Left ventricle myocardium inferior (tissue), 1 donor: ENCODE measurements at places on chromosomes 16 and 17. TPM values are rescaled to one million over a fixed set of nuclear protein-coding genes. Genes with fewer than 3 reads are reported as not detected.

DNA sequence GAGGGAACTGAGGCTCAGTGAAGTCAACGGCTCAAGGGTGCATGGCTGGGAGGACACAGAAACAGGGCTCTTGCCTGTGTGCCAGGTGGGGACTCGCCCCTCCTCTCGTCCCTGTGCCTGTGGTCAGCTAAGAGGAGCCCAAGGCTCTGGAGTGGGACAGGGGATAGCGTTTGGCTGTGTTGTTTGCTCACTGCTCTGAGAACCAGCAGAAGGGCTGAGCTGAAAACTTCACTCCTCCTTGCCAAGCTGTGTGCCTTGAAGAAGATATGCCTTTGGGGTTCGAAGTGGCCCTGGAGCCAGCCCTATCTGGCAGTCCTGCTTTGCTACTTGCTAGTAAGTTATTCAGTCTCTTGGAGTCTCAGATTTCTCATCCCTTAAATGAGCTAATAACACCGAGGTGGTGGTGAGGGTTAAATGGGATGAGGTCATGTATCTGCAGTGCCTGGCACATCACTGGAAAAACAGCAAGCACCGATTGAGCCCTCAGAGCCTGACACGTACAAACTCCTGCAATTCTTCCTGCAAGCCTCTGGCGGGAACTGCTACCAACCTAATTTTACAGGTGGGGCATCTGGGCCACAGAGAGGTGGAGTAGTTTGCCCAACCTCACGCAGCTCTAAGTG lies 17.7 kb downstream of the FOXL1 start:
- no peak overlapping the region for H3K4me3 ChIP-seq
- no peaks in the 10 kb centered on the region for H3K4me1 ChIP-seq
- no peak for DNase-seq
- H3K36me3 ChIP-seq: no peaks in the 10 kb centered on the region
- H3K27me3 ChIP-seq: peaks cover 89% of the 10 kb centered on the region
- no peak overlapping the region for H3K27ac ChIP-seq

DNA sequence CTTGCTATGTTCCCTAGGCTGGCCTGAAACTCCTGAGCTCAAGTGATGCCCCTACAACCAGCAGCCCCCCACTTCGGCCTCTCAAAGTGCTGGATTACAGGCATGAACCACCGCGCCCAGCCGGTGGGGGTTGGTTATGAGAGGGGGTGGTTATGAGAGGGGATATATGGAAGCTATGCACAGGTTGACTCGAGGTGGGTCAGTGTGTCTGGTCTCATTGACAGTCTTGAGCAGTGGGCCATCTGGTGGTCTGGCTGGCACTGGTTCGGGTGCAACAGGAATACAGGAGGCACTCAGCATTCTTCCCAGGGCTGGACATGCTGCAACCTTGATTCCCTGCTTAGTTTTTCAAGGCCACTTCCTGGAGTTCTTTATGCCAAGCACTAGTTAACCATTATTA lies 5.6 kb upstream of the STX1B start:
- no peak overlapping the region for H3K4me3 ChIP-seq
- peaks cover 58% of the 10 kb centered on the region for H3K27me3 ChIP-seq
- DNase-seq: no peak
- no peaks in the 10 kb centered on the region for H3K36me3 ChIP-seq

DNA sequence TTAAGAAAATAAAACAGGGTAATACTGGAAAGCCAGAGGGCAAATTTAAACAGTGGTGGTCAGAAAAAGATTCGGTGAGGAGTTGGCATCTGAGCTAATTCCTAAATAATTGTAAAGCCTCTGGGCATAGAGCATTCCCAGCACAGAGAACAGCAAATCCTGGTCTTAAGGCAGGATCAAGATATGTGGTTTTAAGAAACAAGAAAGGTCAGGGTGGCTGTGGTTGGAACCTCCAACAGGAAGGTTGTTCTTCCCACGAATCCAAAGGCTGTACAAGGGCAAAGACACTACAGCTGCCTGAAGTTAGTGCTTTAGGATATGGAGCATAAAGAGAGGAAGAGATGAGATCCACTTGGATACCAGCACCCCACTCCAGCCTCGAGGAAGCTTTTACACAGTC lies 114.6 kb downstream of the ZNF18 start:
- no peaks in the 10 kb centered on the region for H3K4me1 ChIP-seq
- no peak overlapping the region for H3K4me3 ChIP-seq
- H3K27me3 ChIP-seq: no peaks in the 10 kb centered on the region
- no peaks in the 10 kb centered on the region for H3K36me3 ChIP-seq
- no peak overlapping the region for H3K27ac ChIP-seq
- DNase-seq: no peak

DNA sequence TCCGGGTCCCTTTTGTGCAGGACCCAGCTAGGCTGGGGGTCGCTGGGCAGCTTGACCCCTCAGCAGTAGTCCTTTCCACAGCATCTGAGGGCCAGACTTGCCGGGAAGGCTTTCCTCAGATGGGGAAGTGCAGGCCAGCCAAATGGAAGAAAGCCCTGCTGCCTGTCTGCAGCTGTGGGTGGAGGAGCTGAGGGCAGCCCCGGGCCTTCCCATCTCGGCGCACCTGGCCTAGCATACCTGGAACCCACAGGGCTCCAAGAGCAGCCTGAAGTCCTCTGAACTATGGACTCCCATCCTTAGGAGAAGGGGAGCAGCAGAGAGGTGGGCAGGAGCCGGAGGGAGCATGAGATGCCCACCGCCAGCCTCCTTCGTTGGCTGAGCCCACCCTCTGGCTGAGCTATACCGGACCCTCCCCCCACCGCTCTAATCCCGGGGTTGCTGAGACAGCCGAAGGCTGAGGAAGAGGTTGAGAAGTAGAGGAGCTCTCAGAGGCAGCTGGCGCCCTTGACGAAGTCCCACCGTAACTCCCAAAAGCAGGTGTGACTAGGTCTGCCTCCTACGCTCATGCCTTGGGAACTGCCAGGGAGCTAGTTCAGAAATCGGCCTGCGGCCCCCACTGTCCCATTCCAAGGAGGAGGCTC lies 13.2 kb downstream of the UBALD2 start:
- H3K27ac ChIP-seq: no peak overlapping the region
- no peaks in the 10 kb centered on the region for H3K36me3 ChIP-seq
- no peak for DNase-seq
- peaks cover 28% of the 10 kb centered on the region for H3K4me1 ChIP-seq

DNA sequence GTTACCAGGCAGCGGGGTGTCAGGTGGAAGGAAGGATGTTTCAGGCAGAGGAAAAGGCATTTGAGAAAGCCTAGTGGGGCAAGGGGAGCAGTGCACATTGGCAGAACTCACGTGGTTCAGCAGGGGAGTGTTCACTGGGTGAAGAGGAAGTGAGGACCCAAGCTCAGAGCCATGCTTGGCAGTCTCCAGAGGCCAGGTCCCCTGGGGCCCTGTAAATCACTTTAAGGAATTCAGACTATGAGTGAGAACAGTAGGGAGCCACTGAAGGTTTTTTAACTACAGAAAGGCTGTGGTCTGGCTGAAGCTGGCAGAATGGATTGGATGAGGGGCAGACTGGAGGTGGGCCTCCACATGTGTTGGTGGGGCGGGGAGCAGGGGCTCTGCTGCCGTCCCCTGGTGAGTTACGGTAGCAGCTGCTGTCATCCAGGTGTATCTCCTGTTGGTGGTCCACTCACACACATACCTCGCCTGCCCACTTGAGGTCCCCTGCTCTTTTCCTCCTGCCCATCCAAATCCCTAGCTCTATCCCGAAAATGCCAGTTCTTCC lies 5.1 kb downstream of the CLEC16A start:
- peaks cover 60% of the 10 kb centered on the region for H3K4me1 ChIP-seq
- H3K36me3 ChIP-seq: no peaks in the 10 kb centered on the region
- H3K27ac ChIP-seq: no peak overlapping the region
- H3K4me3 ChIP-seq: no peak overlapping the region
- H3K27me3 ChIP-seq: no peaks in the 10 kb centered on the region

DNA sequence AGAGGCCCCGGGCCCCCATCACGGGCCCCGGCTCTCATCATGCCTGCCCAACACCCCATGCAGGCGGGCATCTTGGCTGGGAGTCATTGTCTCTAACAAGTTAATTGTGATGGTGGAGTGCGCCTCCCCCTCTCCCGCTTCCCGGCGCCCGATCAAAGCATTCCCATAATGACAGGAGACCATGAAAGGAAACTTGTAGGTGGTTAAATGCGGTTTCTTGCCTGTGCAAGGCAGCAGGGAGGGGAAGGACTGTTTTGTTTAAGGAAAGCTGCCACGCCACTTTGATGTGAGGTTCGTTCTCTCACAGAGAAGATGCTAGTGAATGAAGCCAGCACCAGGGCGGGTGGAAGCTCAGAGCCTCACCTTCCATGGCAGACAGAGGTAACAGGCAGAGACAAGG lies 45.4 kb downstream of the C16orf78 start:
- H3K4me3 ChIP-seq: no peak overlapping the region
- H3K4me1 ChIP-seq: no peaks in the 10 kb centered on the region
- H3K27ac ChIP-seq: no peak overlapping the region
- DNase-seq: no peak
- H3K36me3 ChIP-seq: no peaks in the 10 kb centered on the region

- no peak for DNase-seq
- no peaks in the 10 kb centered on the region for H3K27me3 ChIP-seq
- no peak overlapping the region for H3K27ac ChIP-seq
- H3K4me3 ChIP-seq: no peak overlapping the region
Measured at GRCh38 chr17:45234641-45235415, 13.1 kb downstream of the FMNL1 start.

DNA sequence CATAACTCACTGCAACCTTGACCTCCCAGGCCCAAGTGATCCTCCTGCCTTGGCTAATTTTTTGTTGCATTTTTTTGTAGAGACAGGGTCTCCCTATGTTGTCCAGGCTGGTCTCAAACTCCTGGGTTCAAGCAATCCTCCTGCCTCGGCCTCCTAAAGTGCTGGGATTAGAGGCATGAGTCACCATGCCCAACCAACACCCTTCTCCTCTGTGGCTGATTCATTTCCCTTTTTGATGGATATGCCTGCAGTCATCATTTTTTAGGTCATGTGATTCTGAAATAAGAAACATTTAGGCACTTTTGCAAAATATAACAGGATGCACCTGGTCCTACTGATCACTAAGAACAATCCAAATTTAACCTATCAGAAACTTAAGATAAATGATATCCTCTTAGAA lies 44.0 kb upstream of the YPEL2 start:
- DNase-seq: no peak
- H3K27me3 ChIP-seq: no peaks in the 10 kb centered on the region
- no peaks in the 10 kb centered on the region for H3K4me1 ChIP-seq
- H3K4me3 ChIP-seq: no peak overlapping the region
- peak overlapping the region; percentile 46 for H3K27ac ChIP-seq

DNA sequence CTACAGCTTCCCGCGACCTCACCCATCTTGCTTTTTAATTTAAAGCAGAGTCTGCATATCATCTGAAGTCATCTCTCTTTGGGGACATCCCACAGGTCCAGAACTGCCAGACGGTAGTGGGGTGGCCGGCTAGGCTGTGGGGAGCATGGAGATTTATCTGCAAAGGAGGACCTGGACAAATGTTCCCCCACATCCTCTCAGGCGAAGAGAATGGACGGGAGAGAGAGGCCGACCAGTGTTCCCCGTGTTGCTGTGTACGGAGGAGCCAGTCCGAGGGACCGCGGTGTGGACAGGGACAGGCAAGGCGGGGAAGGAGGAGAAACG lies 665 bp upstream of the MT1M start:
- peak overlapping the region; percentile 84 for H3K27ac ChIP-seq
- H3K27me3 ChIP-seq: peaks cover 33% of the 10 kb centered on the region
- H3K4me3 ChIP-seq: peak overlapping the region; percentile 69
- DNase-seq: no peak
- H3K36me3 ChIP-seq: no peaks in the 10 kb centered on the region
- H3K4me1 ChIP-seq: peaks cover 34% of the 10 kb centered on the region

- no peak overlapping the region for H3K27ac ChIP-seq
- no peaks in the 10 kb centered on the region for H3K4me1 ChIP-seq
- H3K4me3 ChIP-seq: no peak overlapping the region
- no peaks in the 10 kb centered on the region for H3K36me3 ChIP-seq
Measured at GRCh38 chr17:73984941-73985340, 218.5 kb upstream of the RPL38 start.

TNK1 gene
- 1.8 TPM for total RNA-seq

KSR1 gene
- 9.5 TPM for total RNA-seq

KCNH6 gene
- not detected for total RNA-seq

TNFRSF17 gene
- total RNA-seq: not detected

NUDT7 gene
- 54.2 TPM for total RNA-seq

CCL5 gene
- total RNA-seq: 0.60 TPM

OTOP2 gene
- not detected for total RNA-seq

KRT32 gene
- total RNA-seq: 0.22 TPM

KCNJ12 gene
- total RNA-seq: 12.3 TPM
